ENCODE measurements at places on chromosomes 11 and 22.

- DNase-seq = no peak
Observed at GRCh38 chr11:104339380-104339831, 175.5 kb upstream of the PDGFD start.

DNA sequence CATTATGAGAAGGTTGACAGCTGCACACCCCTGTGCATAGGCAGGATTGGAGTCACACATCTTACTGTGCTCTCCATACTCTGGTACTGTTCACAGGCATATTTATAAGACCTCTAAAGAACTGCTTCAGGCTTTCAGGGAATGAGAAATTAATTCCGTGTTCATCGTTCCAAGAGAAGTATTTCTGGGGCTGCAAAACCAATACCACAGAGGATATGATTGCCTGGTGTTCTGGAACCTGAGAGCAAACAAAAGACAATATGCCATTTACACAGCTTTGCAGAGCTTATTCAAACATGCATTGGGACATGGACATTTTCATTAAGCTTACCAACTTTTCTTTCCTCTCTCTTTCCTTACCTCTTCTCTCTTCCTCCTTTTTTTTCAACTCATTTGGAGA lies 388.7 kb downstream of the NTM start:
- no peak for DNase-seq

- no peak for DNase-seq
Observed at GRCh38 chr11:40294349-40294735, 1165.1 kb downstream of the LRRC4C start.

DNA sequence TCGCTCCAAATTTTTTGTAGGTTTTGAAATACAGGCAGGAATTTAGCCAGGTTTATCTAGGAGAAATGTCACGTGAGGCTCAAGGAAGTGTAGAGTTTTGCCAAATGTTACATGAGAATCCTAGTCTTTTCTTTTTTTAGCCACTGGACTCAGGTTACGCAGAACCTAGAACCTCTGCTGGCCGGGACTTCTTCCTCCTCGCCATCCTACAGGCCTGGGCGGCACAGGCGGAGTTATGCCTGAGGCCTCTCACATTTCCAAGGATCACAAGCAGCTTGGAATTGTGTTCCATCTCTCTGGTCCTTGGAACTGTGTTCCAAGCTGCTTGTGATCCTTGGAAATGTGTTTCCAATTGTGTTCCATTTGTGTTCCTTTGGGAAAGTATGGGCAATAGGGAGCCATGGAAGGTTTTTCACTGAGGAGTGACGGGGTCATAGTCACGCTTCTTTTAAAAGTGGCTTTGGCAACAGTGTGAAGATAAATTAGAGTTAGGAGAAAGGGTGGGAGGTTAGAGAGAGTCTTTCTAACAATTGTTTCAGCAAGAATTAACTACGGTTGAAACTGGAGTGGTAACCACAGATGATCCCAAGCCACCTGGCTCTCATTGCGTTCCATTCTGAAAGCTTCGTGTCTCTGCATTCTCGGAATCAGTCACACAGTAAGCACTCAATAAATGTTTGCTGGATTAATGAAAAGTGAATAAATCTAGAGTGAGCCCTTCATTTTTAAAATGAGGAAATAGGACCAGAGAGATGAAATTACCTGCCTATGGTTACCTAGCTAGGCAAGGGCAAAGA lies 12.5 kb upstream of the POU2AF1 start:
- no peak for DNase-seq

DNA sequence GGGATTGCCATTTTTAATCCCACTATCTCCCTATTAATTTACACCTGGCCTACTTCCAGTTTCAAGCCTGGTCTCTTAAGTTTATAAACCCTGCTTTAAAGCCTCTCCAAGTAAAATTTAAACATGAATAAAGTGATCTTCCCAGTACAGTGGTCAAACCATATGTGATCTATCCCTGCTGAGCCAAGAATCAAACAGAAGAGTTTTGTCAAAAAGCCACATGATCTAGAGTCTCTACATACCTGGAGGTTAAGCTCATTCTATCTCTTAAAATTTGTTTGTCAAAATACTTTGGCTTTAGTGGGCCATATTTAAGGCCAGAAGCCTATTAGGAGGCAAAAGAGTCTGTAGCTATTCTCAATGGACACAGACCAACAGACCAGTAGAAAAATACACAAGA lies 42.9 kb upstream of the DDI1 start:
- DNase-seq = no peak

GRCh38 chr11:58504232-58504631 lies 3.7 kb downstream of the OR5B21 start:
- no peak for DNase-seq

DNA sequence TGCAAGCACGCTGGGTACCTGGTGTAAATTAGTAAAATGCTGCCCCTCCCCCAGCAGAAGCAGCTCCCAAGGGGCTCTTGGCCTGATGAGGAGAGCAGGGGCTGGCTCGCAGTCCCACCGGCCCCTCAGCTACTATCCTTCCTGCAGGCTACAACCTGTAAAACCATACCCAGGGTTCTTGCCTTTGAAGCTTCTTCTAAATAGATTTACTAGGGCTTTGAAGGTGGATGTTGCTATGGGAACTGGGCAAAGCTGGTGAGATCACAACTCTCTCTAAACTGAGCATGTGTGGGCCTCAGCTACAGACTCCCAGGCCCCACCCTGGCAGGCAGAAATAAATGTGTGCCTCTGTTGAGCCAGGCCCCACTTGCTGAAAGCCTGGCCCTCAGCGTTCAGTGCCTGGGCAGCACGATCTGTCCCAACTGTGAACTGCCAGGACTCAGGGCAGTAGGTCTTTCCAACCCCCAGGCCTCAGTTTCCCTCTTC lies 18.5 kb downstream of the CD5 start:
- DNase-seq = no peak

DNA sequence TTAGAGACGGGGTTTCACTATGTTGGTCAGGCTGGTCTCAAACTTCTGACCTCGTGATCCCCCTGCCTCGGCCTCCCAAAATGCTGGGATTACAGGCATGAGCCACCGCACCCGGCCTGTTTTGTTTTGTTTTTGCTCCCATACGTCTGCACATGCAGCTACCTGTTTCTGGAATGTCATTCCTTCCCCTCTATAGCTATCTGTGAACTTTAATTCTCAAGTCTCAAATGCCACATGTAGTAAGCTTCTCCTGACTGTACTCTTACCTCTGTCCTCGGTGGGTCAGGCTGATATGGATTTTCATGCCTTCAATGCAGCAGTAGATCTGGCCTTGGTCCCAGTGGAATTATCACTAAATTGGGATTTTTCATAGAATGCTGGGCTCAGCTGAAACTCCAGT lies 12.4 kb upstream of the SWAP70 start:
- DNase-seq = no peak

- no peak for DNase-seq
Observed at GRCh38 chr22:17981497-17981896, 42.9 kb downstream of the MICAL3 start.

DNA sequence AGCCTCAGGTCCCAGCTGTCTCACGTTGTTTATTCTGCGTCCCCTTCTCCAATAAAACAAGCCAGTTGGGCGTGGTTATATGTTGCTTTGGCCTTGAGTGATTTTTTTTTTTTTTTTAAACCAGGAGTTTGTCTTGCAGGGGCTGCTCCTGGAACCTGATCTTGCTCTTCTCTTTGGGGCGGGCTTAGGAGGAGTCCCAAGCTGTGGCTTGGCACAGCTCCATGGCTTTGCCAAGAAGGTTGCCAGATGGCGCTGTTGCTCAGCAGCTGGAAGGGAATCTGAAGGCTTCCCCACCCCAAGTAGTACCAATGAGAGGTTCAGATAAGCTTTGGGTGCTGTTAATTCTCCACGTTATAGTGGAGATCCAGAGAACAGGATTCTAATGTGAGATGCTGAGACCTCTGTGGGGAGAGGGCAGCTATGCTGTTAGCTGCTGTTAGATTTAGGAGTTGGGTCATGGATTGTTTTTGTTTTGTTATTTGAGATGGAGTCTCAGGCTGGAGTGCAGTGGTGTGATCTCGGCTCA lies 2.0 kb upstream of the FERMT3 start:
- no peak for DNase-seq

DNA sequence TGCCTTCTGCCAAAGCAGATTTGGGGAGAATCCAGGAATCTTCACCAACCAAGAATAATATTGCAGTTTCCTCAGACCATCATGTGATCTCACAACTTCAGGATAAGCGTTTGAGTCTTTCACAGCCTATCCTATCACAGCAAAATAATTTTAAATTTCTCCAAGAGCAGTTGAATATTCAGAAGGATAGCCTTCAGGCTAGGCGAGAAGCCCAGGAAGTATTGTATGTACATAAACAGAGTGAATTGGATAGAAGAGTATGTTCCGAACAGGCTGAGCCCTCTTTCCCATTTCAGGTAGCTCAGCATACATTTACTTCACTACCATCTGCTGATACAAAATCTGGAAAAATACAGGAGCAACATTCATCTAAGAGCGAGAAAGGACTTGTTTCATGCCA lies 36.1 kb downstream of the CEP295 start:
- DNase-seq = no peak

- no peak for DNase-seq
Observed at GRCh38 chr11:96264364-96264763, 78.6 kb downstream of the MAML2 start.

- no peak for DNase-seq
Observed at GRCh38 chr11:11022125-11022730, 164.4 kb upstream of the ZBED5 start.

GRCh38 chr11:16857186-16857585 lies 118.7 kb downstream of the C11orf58 start:
- no peak for DNase-seq

DNA sequence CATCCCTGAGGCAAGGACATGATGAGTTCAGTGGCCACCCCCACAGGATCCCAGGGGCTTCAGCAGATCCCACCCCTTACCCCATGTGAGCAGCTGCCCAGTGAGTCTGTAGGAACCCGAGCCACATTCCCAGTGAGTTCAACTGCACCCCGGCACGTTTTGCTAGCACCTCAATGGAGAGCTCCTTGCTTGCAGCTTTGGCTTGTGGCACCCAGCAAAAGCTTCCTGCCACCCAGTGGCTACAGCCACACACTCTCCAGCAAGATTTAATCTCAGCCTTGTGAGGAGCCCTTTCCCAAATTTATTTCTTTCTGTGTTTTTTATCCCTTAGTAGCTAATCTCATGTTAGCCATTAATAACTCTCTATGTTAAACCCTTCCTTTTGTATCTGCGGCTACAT lies 4.0 kb downstream of the SAA1 start:
- DNase-seq = no peak

GRCh38 chr11:47234669-47235100 lies 13.9 kb downstream of the ACP2 start:
- DNase-seq = no peak

- no peak for DNase-seq
Observed at GRCh38 chr11:19294444-19294843, 53.7 kb upstream of the E2F8 start.

- no peak for DNase-seq
Observed at GRCh38 chr11:130780437-130780836, 135.8 kb downstream of the SNX19 start.

GRCh38 chr11:8015753-8016239 lies 28.7 kb downstream of the EIF3F start:
- no peak for DNase-seq

GRCh38 chr22:47630741-47631534 lies 868.5 kb downstream of the TBC1D22A start:
- DNase-seq = no peak

DNA sequence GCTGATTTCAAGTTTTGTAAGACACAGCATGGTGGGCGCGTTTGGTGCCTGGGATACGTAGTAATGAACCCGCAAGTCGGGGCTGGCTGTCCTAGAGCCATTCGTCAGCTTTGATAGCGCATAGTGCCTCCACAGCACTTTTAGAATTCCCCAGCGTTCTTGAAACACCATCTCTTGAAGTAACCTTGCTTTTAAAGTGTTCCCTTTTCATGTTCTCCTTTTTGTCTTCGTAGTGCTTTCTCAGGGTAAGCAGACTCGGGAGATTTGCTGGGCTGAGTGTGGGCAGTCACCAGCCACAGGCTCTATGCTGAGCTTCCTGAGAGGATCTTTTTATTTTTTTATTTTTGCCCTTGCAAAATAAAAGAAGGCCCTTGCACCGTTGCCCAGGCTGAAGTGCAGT lies 39.6 kb upstream of the CTTN start:
- DNase-seq = no peak

- DNase-seq = no peak
Observed at GRCh38 chr11:6258141-6258540, 1.5 kb upstream of the CCKBR start.

DNA sequence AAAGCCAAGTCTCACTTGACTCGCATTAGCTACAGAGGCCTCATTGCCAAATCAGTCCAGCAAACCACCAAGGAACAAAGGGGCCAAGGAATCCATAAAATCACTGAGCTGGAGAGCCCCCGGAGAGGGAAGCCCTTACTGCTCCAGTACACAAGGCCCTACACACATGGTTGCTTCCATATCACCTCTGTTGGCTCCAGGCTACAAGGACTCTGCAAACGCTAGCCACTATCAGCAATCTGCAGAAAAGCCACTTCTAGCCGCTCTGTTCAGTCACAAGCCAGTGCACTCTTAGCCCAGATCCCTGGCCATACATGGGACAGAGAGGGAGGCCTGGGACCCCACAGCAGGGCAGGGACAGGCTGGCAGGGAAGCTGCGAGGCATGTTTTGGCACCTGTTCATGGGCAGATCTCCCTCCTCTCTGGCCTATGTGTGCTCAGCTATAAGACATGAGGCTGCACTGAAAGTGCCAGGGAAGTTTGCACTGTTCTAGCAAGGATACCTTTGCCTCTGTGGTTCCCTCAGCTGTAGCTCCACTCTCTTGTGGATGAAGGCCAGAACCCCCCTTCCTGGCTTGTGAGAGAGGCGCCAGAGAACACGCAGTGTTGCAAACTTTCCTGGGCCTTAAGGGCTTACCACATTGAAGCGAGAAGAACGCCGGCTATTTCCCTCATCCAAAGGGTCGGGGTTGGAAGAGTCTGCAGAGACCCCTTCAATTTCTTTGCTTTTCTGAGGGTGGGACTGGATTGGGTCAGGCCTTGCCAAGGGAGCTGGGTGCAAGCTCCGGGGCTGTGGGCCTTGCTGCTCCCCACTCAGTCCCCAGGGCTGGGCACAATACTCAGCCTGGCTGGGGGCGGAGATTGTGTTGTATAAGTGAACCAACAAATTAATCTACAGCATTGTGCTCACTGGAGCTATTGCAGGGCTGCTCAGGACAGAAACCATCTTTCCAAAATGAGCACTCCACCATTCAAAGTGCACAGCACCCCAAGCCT lies 108.7 kb upstream of the PITPNB start:
- DNase-seq = no peak

- no peak for DNase-seq
Observed at GRCh38 chr22:38881997-38882879, 10.2 kb upstream of the CBX6 start.

GRCh38 chr11:62142921-62143320 lies 19.1 kb downstream of the INCENP start:
- no peak for DNase-seq

GRCh38 chr11:75246006-75246670 lies 5.6 kb downstream of the TPBGL start:
- no peak for DNase-seq
